Breast epithelium (tissue), 4 donors: ENCODE measurements at places on chromosomes 13 and 19.

DNA sequence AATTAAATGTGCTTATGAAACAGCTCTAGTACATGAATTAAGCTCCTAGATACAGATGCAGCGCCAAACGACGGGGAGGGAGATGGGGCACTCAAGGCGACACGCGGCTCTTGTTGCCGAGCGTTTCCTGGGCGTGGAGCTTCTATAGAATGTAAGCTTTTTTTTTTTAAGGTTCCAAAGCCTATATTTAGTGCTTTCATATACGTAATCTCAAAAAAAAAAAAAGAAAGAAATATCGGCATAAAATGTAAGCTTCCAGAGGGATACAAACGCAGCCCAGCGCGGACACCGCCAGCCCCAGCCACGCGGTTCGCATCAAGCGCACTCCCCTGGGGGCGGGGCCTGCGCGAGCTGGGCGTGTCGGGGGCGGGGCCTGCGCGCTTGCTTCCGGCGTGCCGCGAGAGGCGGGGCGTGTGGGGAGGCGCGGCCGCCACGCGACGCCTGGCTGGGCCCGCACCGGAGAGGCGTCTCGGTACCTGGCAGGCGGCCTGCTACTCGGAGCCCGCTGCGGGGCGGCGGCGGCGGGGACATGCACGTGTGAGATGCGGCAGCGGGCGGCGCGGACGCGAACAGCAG is at the start of gene URI1:
TSS of gene URI1 (plus strand) at position 412 of the 576 bp plus-strand sequence. CDS start 309 bp downstream, outside the sequence.
- peak; percentile 92 for DNase-seq

- DNase-seq, result no peak
These were observed 36.6 kb downstream of the ZNF536 start for GRCh38 chr19:30408734-30409301.

DNA sequence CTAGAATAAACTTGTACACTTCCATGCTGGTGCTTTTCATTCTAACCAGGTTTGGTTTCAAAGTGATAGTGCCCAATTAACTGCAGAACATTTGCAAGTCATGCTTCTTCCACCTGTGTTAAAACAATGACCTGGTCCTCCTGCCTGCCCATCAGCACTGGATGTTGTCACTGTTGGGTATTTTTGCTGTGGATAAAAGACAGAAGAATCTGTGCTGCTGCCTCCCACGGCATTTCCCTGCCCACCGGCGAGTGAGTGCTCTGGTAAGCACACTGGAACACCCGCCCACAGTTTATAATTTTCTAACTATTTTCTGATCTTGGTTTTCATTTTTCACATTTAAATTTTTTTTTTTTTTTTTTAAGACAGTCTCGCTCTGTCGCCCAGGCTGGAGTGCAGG is 2.3 kb upstream of the AKAP8 start:
- no peak for DNase-seq

- no peak for DNase-seq
These were observed 42.0 kb upstream of the MAB21L1 start for GRCh38 chr13:35518337-35518946.

DNA sequence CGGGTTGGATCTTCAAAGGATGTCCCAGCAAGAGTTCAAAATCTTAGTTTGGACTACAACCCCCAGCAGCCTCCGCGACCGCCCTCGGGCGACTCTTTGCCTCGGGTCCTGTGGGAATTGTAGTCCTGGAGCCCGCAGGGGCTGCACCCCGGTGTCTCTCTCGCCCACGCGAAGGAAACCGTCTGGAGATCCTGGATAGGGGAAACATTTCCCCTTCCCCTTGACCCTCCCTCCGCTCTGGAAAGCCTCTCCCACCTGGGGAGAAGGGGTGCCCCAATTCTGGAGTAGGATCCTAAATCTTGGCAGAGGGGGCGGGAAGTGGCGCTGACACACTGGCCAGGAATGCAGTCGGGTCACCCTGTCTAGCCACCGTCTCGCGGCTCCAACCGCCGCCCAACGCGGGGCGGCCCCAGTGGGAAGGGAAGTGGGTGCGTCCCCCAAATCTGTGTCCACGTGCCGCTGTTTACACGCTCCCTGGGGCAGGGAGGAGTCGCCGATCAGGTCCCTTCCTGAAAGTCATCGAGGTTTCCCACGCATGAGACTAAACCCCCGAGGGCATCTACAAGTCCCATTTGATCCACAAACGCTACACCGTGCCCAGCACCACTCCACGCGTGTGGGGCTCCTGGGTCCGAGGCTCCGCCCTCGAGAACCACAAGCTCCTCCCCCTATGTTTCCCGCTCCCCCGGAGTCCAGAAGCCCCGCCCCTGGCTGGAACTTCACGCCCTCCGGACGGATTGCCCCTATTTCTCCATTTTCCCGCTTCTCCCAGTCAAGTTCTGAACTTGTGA is 761 bp upstream of the PPP1R13L start:
- DNase-seq, result peak; percentile 95

- no peak for DNase-seq
These were observed 16.1 kb upstream of the AKAP11 start for GRCh38 chr13:42255886-42256285.

- DNase-seq, result no peak
These were observed 300.5 kb downstream of the SPRY2 start for GRCh38 chr13:80040196-80040980.

GRCh38 chr19:47098608-47099007 is 15.0 kb downstream of the ZC3H4 start:
- no peak for DNase-seq

GRCh38 chr13:39411511-39411910 is 191.5 kb downstream of the LHFPL6 start:
- DNase-seq, result no peak

DNA sequence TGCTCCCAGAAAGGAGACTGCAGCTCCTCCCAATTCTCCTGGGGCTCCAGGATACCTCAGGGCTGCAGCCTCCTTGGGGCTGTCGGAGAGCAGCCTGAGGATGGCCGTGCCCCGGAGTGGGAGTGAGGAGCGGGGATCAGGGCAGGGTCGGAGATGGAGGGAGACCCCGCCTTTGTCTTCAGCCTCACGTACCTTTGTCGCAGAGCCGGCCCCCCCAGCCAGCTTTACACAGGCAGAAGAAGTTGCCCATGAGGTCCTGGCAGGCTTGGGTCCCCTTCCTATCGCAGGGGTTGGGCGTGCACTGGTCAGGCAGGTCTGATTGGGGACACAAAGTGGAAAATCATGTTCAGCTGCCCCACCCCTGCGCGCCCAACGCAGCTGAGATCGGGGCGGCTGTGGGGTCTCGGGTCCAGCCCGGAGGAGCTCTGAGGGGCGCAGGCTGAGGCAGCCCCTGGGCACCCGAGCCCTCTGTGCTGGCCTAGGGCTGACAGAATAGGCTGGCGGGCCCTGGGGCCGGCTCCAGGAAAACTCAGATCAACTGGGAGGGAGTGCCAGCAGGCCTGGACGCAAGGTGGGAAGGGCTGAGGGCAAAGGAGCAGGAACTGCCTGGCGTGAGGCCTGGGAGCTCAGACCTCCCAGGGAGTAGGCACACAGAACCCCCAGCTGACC is 24.2 kb downstream of the GAS6 start:
- no peak for DNase-seq

DNA sequence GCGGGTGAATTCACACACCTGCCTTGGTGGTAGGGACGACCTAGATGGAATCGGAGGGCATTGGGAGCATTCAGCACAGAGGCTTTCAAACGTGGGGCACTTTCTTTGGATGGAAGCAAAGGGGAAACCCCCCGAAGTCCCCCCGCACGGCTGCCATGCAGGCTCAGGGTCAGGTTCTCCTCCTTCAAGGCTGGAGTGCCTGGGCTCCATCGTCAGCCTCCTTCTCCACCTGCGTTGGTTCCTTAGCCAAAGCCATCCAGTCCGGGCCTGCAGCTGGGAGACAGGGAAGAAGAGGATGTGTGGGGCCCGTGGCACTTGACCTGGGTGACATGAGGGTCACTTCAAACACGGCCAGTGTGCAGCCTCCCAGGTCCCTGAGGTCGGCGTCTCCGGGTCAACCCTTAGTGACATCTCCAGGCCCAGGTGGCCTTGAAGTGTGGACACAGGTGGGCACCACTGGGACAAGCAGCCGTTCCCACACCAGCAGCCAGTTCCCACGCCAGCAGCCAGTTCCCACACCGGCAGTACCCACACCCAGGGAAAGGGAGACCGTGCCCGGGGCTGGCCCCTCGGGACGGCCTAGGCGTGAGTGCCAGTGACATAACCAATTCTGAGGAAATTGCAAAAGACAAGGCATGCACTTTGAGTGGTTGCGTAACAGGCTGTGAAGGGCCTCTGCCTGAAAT is 116.0 kb downstream of the SOX1 start:
- DNase-seq, result no peak

DNA sequence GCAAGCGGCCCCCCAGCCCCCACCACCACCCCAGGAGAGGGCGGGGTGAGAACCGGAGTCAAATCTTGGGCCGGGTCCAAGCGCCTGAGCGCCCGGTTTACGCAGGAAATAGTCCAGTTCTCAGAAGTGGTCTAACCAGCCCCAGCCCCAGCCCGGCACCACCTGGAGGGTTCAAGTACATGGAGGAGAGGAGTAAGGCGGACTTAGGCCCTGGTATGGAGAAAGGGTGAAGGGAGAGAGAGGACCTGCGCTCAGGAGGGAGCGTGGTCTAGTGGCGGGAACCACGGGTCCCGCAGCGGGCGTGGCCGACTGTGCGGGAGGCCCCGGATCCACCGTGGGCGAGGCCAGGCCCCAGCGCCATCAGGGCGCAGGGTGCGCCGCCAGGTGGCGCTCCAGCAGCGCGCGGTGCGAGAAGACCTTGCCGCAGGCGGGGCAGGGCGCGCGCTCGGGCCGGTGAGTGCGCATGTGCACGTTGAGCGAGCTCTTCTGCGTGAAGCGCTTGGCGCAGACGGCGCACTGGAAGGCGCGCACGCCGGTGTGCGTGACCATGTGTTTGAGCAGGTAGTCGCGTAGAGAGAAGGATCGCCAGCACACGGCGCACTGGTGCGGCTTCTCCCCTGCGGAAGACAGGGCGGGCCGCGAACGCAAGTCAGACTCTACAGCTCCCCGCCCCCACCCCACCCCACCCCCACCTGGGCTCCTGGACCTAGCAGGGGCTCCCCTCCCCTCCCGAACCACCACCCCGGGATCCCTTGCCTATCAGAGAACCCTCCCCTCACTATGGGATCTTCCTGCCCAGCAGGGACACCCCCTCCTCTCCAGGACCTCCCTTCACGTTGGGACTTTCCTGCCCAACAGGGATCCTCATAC is 2.1 kb upstream of the SLC27A5 start:
- DNase-seq, result peak; percentile 91

DNA sequence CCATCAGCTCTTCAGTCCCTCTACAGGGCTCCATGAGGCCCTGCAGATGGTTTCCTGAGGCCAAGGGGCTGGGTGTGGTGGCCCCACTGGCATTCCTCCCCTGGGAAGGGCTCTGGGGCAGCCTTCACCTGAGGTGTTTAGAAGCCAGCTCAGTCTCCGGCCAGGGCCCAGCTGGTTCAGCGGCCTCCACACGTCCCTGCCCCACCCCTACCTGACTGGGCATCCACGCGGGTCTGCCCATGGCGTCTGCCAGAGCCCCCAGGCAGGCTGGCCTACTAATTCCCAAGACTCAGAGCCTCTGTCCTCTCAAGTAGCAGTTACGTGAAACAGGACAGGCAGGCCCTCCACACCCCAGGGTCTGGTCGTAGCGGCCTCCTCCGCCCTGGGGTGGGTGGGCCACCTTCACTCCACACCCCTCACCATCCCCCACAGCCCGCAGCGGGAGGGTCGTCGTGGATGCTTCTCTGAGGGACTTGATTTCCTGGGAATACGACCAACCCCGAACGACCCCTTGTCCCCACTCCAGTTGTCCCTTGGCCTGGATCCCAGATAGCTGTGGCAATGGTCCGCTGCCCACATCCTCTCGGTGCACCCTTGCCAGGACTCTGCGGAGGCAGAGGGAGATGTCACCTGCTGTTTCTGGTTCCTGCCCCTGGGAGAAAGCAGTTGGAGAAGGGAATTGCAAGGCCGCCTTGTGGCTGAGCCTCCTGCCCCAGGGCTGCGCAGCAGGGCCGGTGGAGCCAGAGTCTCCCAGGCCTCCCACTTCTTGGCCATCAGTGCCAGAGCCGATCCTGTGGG is 24.3 kb downstream of the CAPN12 start:
- peak; percentile 87 for DNase-seq

DNA sequence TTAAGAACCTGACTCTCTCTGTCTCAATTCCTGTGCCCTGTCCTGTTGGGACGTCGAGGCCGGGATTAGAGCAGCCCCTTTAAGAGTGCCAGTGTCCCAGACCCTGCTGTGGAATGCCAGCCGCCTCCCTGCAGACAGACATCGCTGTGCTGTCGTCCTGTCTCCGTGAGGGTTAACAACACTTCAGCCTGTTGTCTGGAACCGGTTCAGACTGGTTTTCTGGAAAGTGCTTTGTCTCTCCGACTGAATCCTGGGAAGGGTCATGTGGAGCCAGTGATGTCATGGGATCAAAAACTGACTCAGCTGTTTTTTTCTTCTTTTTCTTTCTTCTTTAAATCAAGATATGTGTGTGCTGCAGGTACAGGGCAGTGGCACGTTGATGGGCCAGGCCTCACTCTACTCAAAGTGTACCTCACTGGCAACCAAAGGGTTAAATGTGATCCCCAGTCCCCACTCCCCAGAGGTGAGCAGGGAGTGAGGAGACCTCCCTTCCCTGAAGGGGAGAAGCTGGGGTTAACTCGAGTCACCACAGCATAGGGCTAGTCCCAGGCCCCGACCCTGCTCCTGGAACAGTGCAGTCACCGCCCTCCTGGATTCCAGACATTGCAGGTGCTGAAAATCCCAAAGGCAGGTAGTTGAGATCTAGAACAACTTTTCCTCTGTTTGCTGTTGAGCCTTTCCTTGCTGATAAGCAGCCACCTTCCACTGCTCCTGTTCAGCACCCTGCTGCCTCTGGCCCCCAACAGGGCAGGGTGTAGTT is 50.8 kb downstream of the TSSK6 start:
- no peak for DNase-seq

- no peak for DNase-seq
These were observed 146.8 kb downstream of the ABCC4 start for GRCh38 chr13:95154413-95154886.

DNA sequence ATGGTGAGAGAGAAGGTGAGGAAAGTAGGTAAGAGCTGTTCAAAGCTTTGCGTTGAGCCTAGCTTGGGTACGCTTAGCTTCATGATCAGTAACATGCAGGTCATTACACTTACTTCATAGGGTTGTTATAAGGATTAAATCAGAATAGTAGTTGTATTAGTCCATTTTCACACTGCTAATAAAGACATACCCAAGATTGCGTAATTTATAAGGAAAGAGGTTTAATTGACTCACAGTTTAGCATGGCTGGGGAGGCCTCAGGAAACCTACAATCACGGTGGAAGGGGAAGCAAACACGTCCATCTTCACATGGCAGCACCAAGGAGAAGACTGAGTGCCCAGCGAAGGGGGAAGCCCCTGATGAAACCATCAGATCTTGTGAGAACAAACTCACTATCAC is 21.9 kb downstream of the GPALPP1 start:
- no peak for DNase-seq

- DNase-seq, result no peak
These were observed 445.5 kb downstream of the EFNB2 start for GRCh38 chr13:106090001-106090400.

- DNase-seq, result no peak
These were observed 502.3 kb downstream of the TBC1D4 start for GRCh38 chr13:74979703-74980102.

DNA sequence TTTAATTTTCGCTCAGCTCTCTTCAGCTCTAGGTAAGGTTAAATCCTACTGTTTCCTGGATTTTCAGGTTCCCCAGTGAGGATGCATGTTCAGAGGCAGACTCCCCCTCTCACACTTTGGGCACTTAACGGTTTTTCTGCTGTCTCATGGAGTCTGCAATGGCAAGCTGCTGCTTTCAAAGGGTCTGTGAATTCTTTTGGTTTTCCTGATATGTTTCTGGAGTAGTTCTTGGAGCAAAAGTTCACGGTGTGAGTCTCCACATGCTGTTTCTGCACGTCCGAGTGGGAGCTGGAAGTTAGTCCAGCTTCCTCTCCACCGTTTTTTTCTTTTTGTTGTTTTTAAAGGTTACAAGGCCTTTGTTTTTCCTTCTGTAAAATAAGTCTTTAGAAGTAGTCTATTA is 35.4 kb downstream of the DNAJC15 start:
- no peak for DNase-seq
